Pulmonary artery endothelial cell (primary cell): ENCODE measurements at places on chromosomes 4 and X. TPM values are rescaled to one million over a fixed set of nuclear protein-coding genes. Genes with fewer than 3 reads are reported as not detected.

The PDZD11 gene
- 33.9 and 37.7 TPM in 2 replicates for total RNA-seq

The SPON2 gene
- 0.07 and 0.28 TPM in 2 replicates for total RNA-seq

The MAGEC1 gene
- 0.07 TPM in 1 of 2 replicates, not detected in the other for total RNA-seq

The CLNK gene
- not detected in 2 replicates for total RNA-seq

The PABPC1L2A gene
- total RNA-seq: not detected in 2 replicates

The SHROOM4 gene
- total RNA-seq: 30.1 and 39.5 TPM in 2 replicates

The BEX5 gene
- total RNA-seq: 2.4 and 3.5 TPM in 2 replicates

The CFAP99 gene
- total RNA-seq: 0.04 TPM in 1 of 2 replicates, not detected in the other

The ELMOD2 gene
- total RNA-seq: 15.9 and 16.0 TPM in 2 replicates

The ENPEP gene
- not detected in 2 replicates for total RNA-seq

The SMIM31 gene
- not detected in 2 replicates for total RNA-seq

The SOX3 gene
- total RNA-seq: not detected in 2 replicates

The CSAG1 gene
- not detected in 2 replicates for total RNA-seq

The EXOC1L gene
- not detected in 2 replicates for total RNA-seq

The NAT8L gene
- 0.07 and 0.20 TPM in 2 replicates for total RNA-seq

The FAT1 gene
- total RNA-seq: 0.53 and 2.2 TPM in 2 replicates

The GAGE1 gene
- total RNA-seq: not detected in 2 replicates

The GAGE12H gene
- total RNA-seq: not detected in 2 replicates

The ADH7 gene
- total RNA-seq: not detected in 2 replicates

The GLUD2 gene
- 3.5 and 3.7 TPM in 2 replicates for total RNA-seq
